ENCODE measurements at places on chromosomes 1 and 21. TPM values are rescaled to one million over a fixed set of nuclear protein-coding genes. Genes with fewer than 3 reads are reported as not detected.
A peak's percentile ranks its signal among the peaks of the same experiment; 100 is the strongest.

- H3K4me3 ChIP-seq: no peak overlapping the region
- no peak for DNase-seq
- H3K4me1 ChIP-seq: no peaks in the 10 kb centered on the region
- H3K36me3 ChIP-seq: no peaks in the 10 kb centered on the region
Measured at GRCh38 chr1:244371242-244372141, 80.2 kb downstream of the ADSS2 start.

Gene AVPR1B
- not detected for total RNA-seq

Gene SLC45A3
- total RNA-seq: 2.6 TPM

Gene DNAJC28
- total RNA-seq: 4.5 TPM

GRCh38 chr1:2631136-2632050 is 1.4 kb downstream of the MMEL1 start:
- H3K36me3 ChIP-seq: no peaks in the 10 kb centered on the region
- no peaks in the 10 kb centered on the region for H3K4me1 ChIP-seq
- DNase-seq: no peak
- no peak overlapping the region for H3K27ac ChIP-seq
- no peak overlapping the region for H3K4me3 ChIP-seq
- H3K27me3 ChIP-seq: peaks cover 8% of the 10 kb centered on the region

Gene FOXJ3
- total RNA-seq: 38.6 TPM

Gene BATF3
- 3.3 TPM for total RNA-seq

Gene KRTAP7-1
- not detected for total RNA-seq

GRCh38 chr1:20792196-20792595 is 5.1 kb upstream of the HP1BP3 start:
- H3K27ac ChIP-seq: no peak overlapping the region
- no peaks in the 10 kb centered on the region for H3K4me1 ChIP-seq
- no peak overlapping the region for H3K4me3 ChIP-seq
- no peak for DNase-seq
- no peaks in the 10 kb centered on the region for H3K27me3 ChIP-seq

DNA sequence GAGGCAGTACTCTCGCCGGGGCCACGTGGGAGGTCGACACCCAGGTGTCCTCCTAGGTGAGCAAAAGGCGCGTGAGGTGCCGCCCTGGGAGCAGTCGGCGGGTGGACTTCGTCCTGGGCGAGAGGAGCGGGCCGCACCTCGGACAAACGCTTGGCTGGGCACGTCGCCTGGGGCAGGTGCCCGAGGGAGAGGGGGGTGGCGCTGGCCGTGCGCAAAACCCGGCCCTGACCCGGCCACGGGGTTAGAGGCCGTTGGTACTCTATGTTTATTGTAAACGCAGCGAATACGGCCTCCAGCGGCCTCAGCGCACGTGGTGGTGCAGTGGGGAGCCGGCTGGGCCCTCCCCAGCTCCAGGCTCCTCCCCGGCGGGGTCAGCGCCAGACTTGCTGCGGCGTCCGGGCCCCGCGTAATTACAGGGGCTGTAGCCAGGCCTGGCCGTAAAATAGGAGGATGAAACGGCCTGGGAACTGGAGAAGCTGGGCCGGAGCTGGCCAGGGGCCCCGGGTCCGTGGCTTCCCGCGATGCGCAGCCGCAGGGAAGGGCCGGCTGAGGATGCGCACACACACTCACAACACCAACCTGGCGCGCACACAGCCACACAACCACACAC is 1.6 kb upstream of the EFNA1 start:
- peaks cover under 1% of the 10 kb centered on the region for H3K36me3 ChIP-seq
- peak overlapping the region; percentile 94 for H3K27ac ChIP-seq
- peak overlapping the region; percentile 79 for H3K4me3 ChIP-seq
- no peaks in the 10 kb centered on the region for H3K27me3 ChIP-seq

Gene MFSD2A
- 2.6 TPM for total RNA-seq

GRCh38 chr21:33334191-33334590 is 9.4 kb downstream of the IFNAR1 start:
- no peaks in the 10 kb centered on the region for H3K27me3 ChIP-seq
- DNase-seq: no peak
- H3K4me3 ChIP-seq: no peak overlapping the region

DNA sequence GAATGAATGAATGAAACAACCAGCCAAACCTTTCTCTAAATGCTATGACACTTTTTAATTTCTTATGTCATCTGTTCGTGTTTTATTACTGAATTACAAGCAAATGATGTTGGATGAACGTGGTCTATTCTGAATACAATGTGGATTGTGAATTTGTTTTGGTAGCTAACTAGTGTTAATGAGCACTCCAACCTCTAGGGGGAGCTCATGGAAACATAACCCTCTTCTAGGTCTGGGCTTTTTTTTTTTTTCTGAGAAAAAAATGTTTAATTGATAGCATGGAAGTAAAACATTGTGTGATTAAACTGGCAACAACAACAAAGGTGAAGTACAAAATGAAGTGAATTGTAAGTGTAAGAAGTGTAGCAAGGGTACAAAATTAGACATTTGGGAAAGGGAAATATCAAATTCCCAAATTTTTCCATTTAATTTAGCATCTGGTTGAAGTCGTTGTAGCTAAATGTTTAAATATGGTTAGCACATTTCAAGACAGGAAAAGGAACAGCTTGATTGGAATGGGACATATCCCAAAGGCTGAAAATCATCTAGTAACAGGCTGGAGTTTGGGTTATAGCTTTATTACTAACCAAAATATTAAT is 42.6 kb upstream of the PTGS2 start:
- no peaks in the 10 kb centered on the region for H3K4me1 ChIP-seq
- no peak overlapping the region for H3K4me3 ChIP-seq
- no peaks in the 10 kb centered on the region for H3K27me3 ChIP-seq
- no peak for DNase-seq
- no peak overlapping the region for H3K27ac ChIP-seq

- H3K4me3 ChIP-seq: no peak overlapping the region
- H3K27me3 ChIP-seq: no peaks in the 10 kb centered on the region
- H3K27ac ChIP-seq: no peak overlapping the region
- peak; percentile 53 for DNase-seq
- H3K36me3 ChIP-seq: no peaks in the 10 kb centered on the region
Measured at GRCh38 chr1:109827986-109828385, 64.3 kb upstream of the EPS8L3 start.

Gene CFAP410
- total RNA-seq: 21.4 TPM

All from right atrium auricular region (tissue), 2 donors.